Purkinje cell (primary cell): ENCODE measurements at places on chromosomes 12 and 14. TPM values are rescaled to one million over a fixed set of nuclear protein-coding genes. Genes with fewer than 3 reads are reported as not detected.

LTBR gene
- polyA plus RNA-seq = 1.6 and 1.9 TPM in 2 replicates

ORMDL2 gene
- polyA plus RNA-seq = 140 and 181 TPM in 2 replicates

ZDHHC22 gene
- polyA plus RNA-seq = 0.71 and 3.5 TPM in 2 replicates

CLEC1A gene
- 0.24 TPM in 1 of 2 replicates, not detected in the other for polyA plus RNA-seq

FOXG1 gene
- 6.2 TPM in 1 of 2 replicates, not detected in the other for polyA plus RNA-seq

SDR9C7 gene
- 0.54 TPM in 1 of 2 replicates, not detected in the other for polyA plus RNA-seq
